ENCODE measurements at places on chromosomes 16 and 17. TPM values are rescaled to one million over a fixed set of nuclear protein-coding genes. Genes with fewer than 3 reads are reported as not detected.
A peak's percentile ranks its signal among the peaks of the same experiment; 100 is the strongest.

Gene SPIRE2
- 2.2 TPM for total RNA-seq

Gene SLFN5
- 51.2 TPM for total RNA-seq

Gene CCDC200
- total RNA-seq: not detected

Gene PPM1D
- total RNA-seq: 12.1 TPM

Gene HIGD1B
- total RNA-seq: 1.2 TPM

Gene CD300A
- 3.6 TPM for total RNA-seq

Gene CYLD
- 48.6 TPM for total RNA-seq

Gene PRSS21
- total RNA-seq: not detected

Gene GRB7
- 5.8 TPM for total RNA-seq

Gene TEKT1
- total RNA-seq: not detected

Gene CD300H
- total RNA-seq: not detected

Gene AOC3
- 130 TPM for total RNA-seq

DNA sequence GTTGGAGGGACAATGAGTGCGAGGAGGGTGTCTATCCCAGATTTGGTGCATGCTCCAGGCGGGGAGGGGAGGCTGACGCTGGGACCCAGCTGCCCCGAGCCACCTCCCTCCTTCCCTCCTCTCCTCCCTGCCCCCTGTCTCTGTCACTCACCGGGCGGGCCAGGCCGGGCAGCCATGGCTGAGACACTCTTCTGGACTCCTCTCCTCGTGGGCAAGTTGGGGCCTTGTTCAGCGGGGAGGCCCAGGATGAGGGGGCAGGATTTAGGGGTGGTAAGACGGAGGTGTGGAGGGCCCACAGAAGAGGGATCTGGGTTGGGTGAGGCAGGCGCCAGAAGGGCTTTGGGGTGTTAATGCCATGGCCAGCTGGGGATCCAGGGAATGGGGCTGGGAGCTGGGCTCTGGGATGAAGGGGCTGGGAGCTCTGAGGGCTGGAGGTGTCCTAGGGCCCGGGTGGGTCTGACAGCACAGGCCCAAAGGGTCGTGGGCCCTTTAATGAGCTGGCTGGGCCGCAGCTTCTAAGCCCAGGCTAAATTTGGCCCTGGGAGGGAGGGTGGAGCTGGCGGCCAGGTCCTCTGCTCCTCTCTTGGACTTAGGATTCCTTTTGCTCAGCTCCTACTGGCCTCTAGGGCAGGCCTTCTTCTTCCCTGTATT is at the start of gene SGCA:
TSS of gene SGCA (plus strand) at position 139 of the 651 bp plus-strand sequence. CDS start at position 175, 36 bp downstream.
- peak; percentile 39 for ATAC-seq

- ATAC-seq: no peak
These were observed 4.9 kb downstream of the WSCD1 start for GRCh38 chr17:6075050-6075449.

DNA sequence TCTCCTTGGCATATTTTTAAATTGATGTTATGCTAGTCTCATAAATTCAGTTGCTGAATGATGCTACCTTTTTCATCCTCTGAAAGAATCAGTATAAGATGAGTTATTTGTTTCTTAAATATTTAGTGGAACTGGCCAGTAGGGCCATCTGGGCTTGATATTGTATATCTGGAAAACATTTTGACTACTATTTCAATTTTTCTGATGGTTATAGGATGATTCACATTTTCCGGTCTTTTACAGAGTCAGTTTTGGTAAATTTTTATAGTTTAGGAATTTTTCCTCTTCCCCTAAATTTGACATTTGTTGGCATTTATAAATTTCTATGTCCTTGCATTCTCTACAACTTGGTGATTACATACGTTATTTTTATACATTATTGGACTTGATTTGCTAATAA is 296.3 kb upstream of the AXIN2 start:
- no peak for ATAC-seq

- no peak for ATAC-seq
These were observed 25.5 kb downstream of the COPZ2 start for GRCh38 chr17:48012151-48012520.

DNA sequence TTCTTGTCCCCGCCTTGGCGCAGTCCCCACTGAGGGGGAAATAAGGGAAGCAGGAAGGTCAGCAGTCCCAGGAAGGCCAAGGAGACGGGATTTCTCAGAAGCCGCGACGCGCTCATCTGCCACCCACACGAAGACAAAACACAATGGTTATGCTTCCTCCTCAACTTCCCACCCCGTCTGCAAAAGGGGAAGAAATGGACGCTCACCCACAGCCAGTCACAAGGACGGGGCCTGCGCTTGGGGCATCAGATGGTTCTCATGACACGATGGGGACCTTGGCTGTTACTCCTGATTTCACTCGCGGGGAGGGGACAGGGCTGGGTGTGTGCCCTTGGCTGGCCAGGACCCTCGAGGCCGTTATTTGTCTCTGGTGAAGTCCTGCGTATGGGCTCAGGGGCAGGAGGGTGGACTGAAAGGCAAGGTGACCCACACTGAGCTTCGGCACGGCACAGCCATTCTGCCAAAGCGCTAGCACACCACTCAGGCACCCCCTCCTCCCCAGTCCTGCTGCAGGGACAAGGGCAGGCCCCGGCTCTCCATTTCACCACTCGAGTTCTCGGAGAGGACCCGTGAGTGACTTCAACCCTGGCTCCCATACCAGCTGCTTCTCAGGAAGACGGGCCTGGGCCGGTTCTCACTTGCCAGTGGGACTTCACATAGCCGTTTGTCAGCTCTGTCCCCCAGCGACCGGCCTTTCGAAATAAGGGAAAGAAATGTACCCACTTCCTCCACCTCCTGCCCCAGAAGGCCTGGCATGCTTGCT is 84.5 kb downstream of the ABR start:
- ATAC-seq: peak; percentile 13

DNA sequence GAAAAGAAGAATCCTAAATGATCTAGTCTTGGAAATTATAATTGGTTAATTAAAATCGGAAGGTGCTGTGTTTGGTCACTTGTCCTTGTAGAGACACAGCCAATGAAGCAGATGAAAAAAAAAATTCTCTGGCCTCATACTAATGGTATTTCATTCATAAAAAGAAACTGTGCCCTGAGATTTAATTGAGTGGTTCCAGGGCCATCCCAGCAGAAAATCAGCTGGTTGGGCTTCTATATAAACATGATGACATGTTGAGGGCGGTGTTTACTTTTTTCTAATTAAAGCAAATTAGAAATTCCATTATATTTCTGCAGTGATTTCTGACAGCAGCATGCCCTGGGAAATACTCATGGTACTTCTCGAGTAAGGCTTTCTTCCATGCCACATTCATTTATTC is 191.9 kb upstream of the KCNJ16 start:
- no peak for ATAC-seq

GRCh38 chr17:47239967-47240651 is 13.5 kb upstream of the ITGB3 start:
- ATAC-seq: peak; percentile 84

DNA sequence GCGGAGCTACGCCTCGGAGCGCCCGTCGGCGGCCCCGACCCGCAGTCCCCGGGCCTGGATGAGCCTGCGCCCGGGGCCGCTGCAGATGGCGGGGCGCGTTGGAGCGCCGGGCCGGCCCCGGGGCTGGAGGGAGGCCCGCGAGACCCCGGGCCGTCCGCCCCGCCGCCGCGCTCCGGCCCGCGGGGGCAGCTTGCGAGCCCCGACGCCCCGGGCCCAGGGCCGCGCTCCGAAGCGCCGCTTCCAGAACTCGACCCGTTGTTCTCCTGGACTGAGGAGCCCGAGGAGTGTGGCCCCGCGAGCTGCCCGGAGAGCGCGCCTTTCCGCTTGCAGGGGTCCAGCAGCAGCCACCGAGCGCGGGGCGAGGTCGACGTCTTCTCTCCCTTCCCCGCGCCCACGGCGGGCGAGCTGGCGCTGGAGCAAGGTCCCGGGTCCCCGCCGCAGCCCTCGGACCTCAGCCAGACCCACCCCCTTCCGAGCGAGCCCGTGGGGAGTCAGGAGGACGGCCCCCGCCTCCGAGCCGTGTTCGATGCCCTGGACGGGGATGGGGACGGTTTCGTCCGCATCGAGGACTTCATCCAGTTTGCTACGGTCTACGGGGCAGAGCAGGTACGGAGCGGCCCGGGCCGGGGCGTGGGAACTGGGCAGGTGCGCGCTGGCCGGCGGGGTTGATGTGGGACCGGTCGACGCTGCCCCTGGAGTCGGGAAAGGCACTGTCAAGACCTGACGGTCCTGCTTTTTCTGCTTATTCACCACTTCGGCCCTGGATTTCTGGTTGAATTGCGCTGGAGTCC is 861 bp downstream of the RAB11FIP3 start:
- peak; percentile 5 for ATAC-seq

DNA sequence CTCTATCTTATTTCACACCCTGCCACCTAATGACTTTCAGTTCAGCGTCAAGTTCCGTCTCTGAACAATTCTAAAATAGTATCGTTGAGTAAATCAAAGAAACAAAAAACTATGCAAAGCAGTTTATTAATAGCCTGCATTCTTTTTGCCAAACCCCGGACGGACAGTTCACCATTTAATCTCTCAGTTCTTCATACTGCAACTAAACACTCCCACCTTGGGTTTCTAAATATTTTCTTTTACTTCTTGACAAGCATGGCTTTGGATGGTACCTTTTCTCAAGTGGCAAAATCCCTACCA is 1.2 kb downstream of the MYH11 start:
- ATAC-seq: no peak

DNA sequence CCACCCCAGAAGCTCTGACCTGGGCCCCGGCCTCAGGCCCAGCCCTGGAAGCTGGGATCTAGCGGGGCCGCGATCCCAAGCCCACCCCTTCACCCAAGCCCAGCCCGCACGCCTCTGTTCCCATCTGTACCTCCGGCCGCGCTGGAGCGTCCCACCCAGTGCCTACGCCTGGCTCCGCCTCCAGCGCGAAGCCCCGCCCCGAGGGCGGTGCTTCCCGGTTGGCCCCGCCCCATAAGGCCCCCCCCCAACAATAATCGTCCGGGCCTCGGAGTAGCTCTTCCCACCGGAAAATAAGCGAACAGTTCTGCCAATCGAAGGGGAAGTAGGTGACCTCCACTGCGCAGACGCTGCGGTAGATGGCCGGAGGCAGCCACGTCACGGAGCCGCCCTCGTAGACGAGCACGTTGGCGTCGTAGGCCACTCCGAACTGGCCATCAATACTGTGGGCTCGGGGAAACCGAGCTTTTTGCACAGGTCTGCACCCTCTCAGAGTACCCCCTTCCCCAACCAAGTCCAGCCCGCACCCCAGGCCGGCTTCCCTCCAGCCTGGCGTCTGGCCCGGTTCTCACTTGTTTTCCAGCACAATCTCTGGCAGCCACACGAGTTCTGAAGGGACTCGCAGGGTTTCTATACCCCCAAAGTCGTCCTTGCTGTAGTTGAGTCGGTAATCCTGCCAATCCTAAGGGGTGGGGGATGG is 1.1 kb downstream of the CHRNE start:
- peak; percentile 16 for ATAC-seq

- no peak for ATAC-seq
These were observed 918.1 kb upstream of the CDH8 start for GRCh38 chr16:62954144-62955032.

- no peak for ATAC-seq
These were observed 1.0 kb upstream of the CSNK2A2 start for GRCh38 chr16:58198803-58199411.

- no peak for ATAC-seq
These were observed 49.9 kb upstream of the CPNE2 start for GRCh38 chr16:57042157-57043111.

- peak; percentile 61 for ATAC-seq
These were observed 11.2 kb downstream of the PIK3R5 start for GRCh38 chr17:8954339-8954738.

- ATAC-seq: peak; percentile 0
These were observed 68.0 kb downstream of the ABR start for GRCh38 chr17:1111599-1112443.

- no peak for ATAC-seq
These were observed 9.5 kb downstream of the TAX1BP3 start for GRCh38 chr17:3658784-3659449.

- ATAC-seq: no peak
These were observed 39.7 kb downstream of the TBCD start for GRCh38 chr17:82791532-82791931.

GRCh38 chr17:64783031-64783461 is 120.9 kb upstream of the SMURF2 start:
- ATAC-seq: no peak

DNA sequence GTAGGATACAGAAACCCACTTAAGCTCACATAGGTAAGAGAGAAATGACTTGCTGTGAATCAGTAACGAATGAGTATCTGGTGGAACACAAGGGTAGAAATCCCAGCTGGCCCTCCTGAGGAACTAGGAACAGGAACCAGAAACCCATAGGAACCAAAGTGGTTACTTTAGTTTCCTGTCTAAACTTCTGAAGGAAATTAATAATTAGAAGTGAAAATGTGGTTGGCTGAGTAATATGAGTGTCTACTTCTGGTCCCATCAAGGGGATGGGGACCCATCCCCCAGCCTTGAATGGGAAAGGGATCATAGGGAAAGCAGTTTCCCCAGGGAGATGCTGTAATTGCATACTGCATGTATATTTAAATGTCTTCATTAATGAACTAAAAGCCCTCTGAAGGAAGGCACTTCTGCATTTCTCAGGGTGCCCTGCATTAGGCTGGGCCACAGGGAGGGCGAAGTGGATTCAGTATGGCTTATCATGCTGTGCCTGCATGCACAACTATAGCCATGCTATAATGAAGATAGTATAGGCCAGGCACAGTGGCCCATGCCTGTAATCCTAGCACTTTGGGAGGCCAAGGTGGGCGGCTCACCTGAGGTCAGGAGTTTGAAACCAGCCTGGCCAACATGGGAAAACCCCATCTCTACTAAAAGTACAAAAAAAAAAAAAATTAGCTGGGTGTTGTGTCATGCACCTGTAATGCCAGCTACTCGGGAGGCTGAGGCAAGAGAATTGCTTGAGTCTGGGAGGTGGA is 45.6 kb downstream of the CYB5B start:
- ATAC-seq: no peak
